ENCODE measurements at places on chromosomes 6 and 20.
A peak's percentile ranks its signal among the peaks of the same experiment; 100 is the strongest.

GRCh38 chr6:16741112-16742016 is 19.9 kb downstream of the ATXN1 start:
- no peak overlapping the region for H3K27ac ChIP-seq
- H3K36me3 ChIP-seq, result peaks cover 44% of the 10 kb centered on the region

DNA sequence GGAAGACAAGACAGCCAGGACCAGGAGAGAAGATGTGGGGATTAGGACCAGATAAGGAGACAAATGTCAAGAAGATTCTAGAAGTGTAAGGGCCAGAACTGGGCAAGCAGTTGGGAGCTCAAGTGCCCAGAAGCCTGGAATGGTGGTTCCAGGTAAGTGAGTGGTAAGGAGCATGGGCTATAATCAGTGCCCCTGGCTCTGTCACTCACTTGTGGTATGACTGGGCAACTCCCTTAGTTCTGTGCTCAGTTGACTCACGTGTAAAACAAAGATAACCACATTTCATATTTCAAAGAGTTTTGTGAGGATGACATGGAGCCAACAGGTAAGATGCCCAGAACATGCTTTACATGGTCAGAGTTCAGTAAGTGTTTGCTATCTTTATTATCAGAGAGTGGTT is 11.2 kb downstream of the CCDC167 start:
- DNase-seq, result no peak
- H3K4me1 ChIP-seq, result peaks cover 38% of the 10 kb centered on the region
- H3K27me3 ChIP-seq, result no peaks in the 10 kb centered on the region
- peak overlapping the region; percentile 1 for H3K27ac ChIP-seq

DNA sequence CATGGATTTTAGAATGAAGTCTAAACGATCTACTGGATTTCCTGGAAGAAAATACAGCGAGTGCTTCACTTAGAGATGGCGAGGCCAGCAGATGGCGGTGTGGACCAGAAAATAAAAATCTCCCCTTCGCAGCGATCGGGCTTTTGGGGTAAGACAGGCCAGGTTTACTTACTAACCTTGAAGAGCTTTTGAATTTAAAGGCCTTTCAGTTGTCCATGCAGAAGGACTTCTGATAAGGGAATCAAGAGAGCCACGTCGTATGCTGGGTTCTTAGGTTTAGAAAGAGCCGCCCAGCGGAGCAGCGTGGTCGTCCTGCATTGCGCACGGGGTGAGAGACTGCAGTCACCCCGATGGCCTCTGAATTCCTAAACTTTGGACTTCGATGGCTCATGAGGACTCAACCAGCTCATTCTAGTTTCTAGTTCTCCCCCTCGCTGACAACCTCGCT is 125.2 kb upstream of the RALGAPA2 start:
- no peak overlapping the region for H3K4me3 ChIP-seq
- H3K27ac ChIP-seq, result no peak overlapping the region
- peaks cover 15% of the 10 kb centered on the region for H3K27me3 ChIP-seq
- peaks cover 3% of the 10 kb centered on the region for H3K4me1 ChIP-seq
- no peaks in the 10 kb centered on the region for H3K36me3 ChIP-seq
- DNase-seq, result peak; percentile 57

DNA sequence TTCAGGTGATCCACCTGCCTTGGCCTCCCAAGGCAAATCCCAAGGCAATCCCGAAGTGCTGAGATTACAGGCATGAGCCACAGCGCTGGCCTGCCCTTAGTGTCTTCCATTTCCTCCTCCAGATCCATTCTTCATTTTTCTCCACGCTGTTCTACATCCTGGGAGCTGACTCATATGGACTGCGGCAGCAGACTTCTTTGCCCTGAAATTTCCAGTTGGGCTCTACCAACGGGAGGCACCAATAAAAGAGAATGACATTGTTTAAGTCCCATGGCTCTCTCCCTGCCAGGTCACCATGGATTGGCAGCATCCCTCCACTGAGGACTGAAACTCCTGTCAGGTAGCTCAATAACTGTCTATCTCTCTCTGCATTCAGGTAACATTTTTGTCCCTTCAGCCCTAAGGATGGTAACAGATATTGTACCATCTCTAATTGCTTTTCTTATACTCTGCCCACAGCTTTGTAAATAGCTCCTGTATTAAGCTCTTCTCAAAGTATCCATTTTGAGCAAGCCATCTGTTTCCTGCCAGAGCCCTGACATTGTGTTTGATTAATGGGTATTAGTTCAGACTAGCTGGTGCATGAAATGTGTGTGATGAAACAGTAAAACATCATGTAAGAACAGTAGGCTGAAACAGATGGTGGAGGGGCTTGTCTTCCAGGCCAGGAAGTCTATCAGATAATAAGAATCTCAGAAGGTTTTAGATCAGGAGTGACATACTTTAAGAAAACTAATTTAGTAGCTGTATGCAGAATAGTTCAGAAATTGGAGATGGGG is 3.6 kb downstream of the TBCC start:
- H3K4me1 ChIP-seq, result peaks cover 19% of the 10 kb centered on the region
- peaks cover 16% of the 10 kb centered on the region for H3K36me3 ChIP-seq
- H3K27ac ChIP-seq, result no peak overlapping the region
- peaks cover 28% of the 10 kb centered on the region for H3K27me3 ChIP-seq
- no peak for DNase-seq

DNA sequence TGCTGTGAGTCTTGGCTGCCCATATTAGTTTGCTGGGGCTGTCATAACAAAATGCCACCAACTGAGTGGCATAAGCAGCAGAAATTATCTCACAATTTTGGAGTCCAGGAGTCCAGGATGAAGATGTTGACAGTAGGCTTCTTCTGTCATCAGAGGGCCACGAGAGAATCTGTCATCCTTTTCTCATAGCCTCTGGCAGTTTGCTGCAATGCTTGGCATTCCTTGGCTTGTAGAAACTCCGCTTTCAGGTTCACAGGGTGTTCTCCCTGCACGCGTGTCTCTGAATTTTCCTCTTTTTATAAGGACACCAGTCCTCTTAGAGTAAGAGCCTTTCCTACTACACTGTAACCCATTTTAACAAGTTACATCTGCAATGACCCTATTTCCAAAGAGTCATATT is 838.4 kb downstream of the TFAP2A start:
- no peak overlapping the region for H3K27ac ChIP-seq
- no peaks in the 10 kb centered on the region for H3K36me3 ChIP-seq

Data from activated naive CD4-positive, alpha-beta T cell treated with anti-CD3 and anti-CD28 coated beads, Interleukin-2, amount 10 ng/mL, durations not matched to agents 7 days and 5 days (primary cell).